ENCODE measurements at places on chromosomes 4 and X.

- no peak for DNase-seq
Observed at GRCh38 chr4:139813881-139814280, 148.3 kb downstream of the MGST2 start.

DNA sequence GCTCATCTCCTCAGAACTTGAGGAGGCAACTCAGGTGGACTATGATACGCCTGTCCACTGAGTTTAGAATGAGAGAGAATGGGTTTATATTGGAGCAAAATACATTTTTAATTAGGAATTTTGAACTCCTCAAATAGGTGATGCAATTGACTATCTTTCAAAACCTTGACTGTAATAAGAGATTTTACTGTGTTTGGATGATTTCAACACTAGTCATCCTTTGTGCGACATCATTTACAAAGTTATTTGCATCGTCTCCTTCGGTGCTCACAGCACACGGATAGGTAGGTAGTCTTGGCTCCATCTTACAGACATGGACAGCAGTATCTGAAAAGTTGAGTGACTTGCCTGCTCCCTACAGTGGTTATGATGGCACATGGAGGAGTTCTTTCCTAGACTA is 67.0 kb downstream of the AASDH start:
- DNase-seq = peak; percentile 47

DNA sequence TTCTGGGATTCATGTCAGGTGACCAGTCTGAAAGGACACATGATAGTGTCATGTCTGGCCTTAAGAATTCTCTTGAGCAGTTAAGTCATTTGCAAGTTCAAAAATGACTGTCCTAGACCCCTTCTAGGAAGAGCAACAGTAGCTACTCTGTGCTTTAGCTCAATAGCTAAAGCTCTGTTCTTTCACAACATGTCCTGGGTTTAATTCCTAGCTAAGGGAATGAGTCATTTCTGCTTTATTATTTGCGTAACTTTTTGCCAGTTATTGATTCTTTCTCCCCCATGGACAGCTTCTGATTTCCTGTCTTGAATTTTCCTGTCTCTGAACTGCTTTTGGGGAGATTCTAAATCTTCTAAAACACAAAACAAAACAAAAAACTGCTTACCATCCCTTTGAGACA is 1055.8 kb upstream of the DIAPH2 start:
- DNase-seq = no peak

- DNase-seq = peak; percentile 6
Observed at GRCh38 chr4:79141530-79141929, 184.3 kb downstream of the NAA11 start.

DNA sequence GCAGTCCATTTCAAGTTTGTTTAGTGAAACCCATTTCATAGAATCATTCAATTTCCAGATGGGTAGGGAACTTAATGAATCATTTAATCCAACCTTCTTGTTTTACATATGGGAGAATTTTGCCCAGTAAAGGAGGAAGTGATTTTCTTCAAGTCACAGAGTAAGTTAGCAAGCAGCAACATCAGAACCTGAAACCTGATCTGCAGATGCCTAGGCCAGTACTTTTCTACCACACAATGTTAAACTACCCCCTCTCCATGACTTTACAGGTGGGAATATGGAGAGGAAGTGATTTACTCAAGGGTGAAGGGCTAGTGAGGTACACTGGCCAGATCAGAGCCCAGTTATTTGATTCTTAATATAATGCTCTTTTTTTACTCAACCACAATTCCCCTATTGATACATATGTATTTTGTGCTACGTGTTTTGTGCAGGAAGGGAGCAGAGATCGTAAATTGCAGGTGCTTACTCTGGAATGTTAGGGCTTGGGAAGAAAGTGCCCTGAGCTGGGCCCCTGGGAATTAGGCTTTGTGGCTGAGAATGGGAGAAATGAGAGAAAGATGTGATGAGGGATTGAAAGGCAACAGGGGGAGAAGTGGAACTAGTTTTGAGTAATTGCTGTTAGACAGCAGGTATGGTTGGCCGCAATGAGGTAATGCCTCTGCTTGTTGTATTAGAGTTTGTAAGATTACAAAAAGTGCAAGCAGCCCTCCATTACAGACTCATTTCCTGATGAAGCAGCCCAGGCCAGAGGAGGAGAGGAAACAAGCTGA is 6.8 kb downstream of the LHFPL1 start:
- no peak for DNase-seq

- DNase-seq = peak; percentile 40
Observed at GRCh38 chrX:10172877-10173276, 16.1 kb downstream of the CLCN4 start.

DNA sequence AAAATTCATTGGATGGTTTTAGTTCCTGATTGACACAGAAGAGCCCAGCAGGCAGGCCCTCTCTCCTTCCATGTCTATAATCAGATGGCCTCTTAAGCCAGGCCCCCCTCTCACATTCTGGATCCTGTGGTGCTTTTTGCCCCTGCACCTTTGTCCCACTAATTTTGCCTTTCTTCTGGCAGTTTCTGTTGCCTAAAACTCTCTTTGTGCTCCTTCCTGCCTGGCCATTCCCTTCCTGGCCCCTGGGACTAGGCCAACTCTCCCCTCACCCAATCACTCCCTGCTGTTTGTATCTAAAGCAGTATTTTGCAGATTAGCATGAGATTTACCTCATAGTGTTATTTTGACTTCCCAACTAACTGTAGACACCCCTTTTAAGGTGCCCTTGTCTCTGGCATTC is 42.7 kb upstream of the DDX3X start:
- DNase-seq = no peak

GRCh38 chrX:49256268-49256995 is 8.1 kb downstream of the FOXP3 start:
- DNase-seq = no peak

DNA sequence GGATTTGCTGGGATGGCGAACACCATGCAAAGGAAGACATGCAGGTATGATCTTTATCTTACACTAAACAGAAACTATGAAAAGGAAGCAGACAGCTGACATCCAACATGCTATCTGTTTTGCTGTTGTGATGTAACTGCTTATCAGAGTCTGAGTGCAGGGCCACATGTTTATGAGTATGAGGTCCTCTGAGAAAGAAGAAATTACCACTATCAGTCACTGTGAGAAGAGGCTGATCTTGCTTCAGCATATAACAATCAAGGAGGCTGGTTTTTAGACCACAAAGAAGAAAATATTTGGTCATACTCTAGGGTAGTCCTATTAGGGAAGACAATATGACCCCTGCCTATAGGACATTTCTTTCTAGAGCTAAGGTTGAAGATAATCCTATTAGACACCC is 18.5 kb downstream of the CLGN start:
- DNase-seq = no peak

DNA sequence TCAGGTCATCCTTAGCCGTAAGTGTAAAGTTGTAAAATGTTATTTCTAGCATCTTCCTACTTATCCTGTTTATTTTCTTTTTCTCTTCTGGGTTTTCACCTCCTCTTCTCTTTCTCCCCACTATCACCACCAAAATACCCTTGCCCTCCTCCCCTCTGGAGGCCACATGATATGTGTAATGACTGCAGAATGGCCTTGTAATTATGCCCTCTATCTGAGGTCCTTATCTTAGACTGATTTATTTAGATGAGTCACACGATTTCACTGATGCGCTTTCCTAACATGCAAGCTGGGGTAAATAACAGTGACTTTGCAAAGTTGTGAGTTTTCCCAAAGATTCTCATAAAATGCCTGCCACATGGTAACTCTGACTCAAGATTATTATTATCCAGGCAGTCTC is 231.8 kb upstream of the GPRIN3 start:
- peak; percentile 50 for DNase-seq

DNA sequence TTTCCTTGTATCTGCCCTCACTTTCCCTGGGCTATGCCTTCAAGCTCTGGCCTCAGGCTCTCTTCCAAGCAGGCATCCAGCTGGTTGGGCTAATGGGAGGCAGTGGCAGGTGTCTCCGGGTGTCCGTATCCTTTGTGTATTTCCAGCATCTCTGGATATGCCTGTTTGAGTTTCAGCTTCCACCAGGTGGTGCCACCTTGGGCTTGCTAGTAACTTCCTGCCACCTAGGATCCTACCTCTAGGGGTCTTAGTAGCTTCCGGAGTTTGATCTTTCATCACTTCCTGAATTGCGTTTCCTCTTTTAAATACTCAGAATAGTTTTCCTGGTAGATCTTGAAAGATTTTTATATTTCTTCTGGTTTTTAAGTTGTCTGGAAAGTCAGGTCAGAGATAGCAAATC is 23.2 kb upstream of the ANOS1 start:
- no peak for DNase-seq

DNA sequence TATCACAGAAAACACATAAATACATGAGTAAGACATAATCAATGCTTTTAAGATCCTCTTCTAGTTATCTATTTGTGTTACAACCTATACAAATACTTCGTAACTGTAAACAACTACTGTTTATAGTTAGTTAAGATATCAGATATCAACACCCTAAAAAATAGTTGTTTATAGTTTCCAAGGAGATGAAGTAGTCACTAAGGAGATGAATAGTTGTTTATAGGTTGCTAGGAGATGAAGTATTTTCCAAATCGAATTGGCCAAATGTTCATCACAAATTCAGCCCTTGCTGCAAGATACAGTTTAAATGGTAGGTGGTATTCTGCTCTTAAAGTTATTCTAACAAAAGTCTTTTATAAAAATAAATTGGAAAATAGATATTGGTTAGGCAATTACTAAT is 618.2 kb upstream of the PCDH10 start:
- no peak for DNase-seq

All from fibroblast of skin of right quadriceps (primary cell).